ENCODE measurements at places on chromosomes 6 and 20.

GRCh38 chr6:45658400-45658799 lies 280.7 kb upstream of the SUPT3H start:
- DNase-seq: no peak

GRCh38 chr20:38534756-38535155 lies 46.2 kb upstream of the ADIG start:
- DNase-seq: no peak

GRCh38 chr6:150456466-150456865 lies 87.7 kb downstream of the IYD start:
- DNase-seq: no peak

DNA sequence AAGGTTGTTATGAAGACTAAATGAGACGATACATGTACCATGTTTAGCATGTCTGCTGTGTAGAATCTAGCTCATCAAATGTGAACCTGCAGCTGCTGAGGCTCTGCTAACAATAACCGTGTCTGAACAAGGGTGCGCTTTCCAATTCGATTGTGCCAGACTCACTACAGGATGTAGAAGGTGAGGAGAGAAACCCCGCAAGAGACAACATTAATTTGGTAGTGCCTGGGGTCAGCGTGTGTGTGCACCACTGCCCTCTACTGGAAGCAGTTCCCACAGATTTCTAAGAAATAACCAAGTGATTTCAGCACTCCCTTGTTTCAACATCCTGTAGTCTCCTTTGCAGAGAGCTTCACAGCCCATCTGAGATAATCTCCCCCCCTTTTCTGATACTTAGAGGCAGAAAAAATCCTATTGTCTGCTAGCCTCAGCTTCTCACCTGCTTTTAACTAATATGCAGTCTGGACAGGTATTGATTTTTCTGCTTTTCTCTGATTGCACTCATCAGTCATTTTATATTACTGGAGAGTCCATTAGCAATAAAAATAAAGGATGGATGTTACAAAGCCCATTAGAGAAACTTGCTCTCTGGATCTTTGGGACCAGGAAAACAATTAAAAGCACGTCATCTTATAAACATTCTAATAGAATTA lies 96.7 kb upstream of the BACH2 start:
- peak; percentile 52 for DNase-seq

DNA sequence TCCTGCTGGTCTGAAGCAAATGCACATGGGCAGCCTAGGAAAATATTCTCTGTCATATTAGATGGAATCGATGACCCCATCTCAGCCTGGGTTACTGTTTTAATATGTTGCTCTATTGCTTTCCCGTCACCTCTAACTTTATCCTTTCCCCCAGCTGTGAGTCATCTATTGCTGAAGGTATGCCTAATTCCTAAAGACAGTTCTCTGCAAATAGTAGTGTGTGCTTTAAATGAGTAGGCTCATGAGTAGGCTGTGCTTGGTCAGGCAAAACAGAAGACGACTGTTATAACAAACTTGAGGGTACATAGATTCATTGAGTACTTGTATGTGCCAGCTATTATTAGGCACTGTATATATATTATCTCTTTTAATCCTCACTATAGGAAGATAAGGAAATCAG lies 47.2 kb downstream of the CTNNBL1 start:
- DNase-seq: no peak

DNA sequence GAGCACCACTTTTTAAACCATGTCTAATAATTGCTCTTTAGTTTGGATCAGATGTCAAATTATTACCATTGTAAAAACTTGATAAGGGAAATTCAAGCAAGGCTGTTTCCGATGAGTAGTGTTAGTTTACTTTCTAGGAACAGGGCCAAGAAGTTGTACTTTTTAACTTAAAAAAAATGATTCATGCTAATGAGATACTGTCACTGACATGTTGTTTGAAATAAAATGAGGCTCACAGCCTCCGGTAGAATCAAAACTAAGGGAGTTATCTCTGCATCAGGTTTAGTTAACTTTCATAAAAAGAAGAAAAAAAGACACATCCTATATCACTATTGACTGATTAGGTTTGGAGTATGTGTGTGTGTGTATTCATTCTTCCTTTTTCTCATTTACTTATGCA lies 55.2 kb upstream of the SUPT3H start:
- no peak for DNase-seq

DNA sequence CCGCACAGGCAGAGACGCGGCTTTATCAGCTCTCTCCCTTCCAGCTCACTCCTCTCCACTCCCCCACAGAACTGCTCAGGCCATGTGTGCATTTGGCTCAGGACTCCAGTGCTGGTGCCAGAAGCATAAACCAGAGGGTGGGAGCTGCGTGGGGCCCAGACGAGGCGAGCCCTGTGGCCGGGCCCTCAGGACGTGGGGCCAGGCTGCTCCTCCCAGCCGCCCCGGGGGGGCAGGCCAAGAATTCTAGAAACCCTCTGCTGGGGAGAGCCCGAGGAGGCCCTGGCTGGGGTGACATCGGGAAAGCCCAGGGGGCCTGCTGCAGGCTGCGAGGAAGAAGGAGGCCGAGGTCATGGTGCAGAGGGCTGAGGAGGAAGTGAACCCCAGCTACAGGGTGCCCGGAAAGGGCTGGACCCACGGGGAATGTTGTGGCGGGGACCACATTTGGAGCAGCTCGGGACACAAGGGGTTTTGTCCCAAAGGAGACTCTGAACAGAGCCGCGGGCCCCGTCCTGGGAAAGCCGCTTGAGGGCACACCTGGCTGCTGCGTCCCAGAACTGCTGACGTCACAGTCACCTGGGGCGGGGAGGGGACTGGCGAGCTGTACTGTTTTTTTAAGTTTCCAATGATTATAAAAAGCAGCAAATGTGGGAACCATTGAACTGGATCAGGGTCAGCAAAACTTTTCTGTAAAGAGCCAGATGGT lies 107.1 kb downstream of the BANF2 start:
- no peak for DNase-seq

DNA sequence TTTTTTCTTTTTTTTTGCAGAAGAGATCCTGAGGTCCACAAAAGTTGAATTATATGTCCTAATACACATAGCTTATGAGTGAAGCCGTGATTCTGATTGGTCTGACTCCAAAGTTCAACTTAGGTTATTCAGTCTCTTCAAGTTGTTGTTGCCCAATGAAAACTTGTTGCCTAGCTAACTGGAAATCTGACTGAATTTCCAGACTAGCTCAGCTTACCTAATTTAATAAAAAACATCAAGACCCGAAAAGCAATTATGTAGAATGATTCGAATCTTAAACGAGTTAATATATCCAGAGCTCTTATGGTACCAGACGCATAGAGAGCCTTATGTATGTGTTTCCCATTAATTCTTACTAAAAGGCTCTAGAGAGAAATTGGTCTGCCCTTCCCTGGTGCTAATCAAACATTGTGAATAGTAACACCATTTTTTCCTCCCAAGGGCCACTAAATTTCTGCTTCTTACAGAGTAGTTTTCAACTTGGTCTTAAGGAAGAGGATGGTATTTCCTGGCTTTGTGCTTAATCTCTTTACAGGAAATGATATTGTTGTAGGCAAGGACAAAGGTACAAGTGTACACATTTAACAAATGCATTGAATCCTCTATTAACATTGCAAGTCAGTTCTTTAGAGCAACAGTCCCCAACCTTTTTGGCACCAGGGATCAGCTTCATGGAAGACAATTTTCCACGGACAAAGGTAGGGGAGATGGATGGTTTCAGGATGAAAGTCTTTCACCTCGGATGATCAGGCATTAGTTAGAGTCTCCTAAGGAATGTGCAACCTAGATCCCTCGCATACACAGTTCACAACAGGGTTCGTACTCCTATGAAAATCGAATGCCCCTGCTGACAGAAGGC lies 107.9 kb downstream of the TSHZ2 start:
- DNase-seq: no peak

GRCh38 chr20:41261260-41261659 lies 56.3 kb downstream of the ZHX3 start:
- DNase-seq: no peak

DNA sequence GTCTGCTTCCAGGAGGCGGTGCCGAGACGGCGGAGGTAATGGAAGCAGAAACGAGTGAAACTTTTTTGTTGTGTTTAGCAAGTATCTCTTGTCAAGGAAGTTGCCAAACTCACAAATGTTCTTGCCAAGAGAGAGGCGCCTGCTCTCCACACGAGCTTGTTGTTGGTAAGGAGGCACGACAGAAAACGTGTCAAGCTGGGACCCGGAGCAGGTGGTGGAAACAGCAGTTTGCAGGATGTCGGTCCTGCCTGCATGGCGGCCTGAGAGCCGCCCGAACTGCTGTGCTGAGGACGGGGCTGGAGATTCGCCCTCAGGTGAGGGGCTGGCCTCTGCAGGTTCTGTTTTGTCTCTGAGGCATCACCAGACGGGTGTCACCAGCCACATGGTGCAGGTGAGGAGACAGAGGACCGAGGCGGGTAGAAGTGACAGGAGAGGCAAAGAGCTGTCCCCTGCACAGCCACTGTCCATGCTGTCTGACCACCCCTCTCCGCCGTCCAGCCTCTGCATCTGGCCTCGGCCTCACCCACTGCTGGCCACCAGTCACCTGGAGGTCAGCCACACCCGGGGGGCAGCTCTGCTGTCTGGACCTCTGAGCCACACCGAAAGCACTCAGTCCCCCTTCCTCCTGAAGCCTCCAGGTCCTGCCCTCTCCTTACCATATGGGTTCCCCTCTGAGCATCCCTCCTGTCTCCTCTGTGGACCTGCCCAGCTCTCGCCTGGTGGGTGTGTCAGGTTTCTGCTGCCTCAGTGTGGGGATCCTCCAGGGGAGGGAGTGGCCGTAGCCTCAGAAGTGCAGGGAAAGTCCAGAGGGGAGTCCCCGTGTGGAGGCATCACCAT lies 261.5 kb downstream of the TAF4 start:
- DNase-seq: no peak

- DNase-seq: no peak
These were observed 270.8 kb downstream of the SMOC2 start for GRCh38 chr6:168711666-168712300.

- DNase-seq: no peak
These were observed 15.5 kb downstream of the TXNDC5 start for GRCh38 chr6:7895125-7895423.

DNA sequence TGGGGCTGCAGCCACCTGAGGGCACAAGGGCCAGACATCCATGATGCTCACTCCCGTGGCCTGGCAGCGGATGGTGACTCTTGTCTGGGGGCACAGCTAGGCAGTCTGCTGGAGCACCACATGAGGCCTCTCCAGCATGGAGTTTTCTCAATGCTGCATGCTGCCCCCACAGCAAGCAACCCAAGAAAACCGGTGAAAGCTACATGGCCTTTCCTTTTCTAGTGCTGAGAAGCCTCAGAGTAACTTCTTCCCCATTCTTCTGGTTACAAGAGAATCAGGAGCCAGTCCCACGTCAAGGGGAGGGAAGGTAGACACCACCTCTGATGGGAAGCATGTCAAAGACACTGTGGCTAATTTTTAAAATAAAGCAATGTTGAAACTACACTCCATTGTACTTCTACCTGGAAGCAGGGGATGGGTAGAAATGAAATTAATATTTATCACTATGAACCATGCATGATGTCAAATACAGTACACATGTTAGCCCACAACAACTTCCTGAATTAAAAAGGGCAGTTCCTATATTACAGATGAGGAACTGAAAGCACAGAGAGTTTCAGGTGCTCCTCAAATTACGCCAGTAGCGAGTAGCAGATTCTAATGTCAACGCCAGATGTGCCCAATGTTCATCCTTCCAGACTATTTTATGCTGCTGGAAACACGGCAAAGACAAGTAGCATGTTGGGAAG lies 101.5 kb downstream of the LAMP5 start:
- no peak for DNase-seq

DNA sequence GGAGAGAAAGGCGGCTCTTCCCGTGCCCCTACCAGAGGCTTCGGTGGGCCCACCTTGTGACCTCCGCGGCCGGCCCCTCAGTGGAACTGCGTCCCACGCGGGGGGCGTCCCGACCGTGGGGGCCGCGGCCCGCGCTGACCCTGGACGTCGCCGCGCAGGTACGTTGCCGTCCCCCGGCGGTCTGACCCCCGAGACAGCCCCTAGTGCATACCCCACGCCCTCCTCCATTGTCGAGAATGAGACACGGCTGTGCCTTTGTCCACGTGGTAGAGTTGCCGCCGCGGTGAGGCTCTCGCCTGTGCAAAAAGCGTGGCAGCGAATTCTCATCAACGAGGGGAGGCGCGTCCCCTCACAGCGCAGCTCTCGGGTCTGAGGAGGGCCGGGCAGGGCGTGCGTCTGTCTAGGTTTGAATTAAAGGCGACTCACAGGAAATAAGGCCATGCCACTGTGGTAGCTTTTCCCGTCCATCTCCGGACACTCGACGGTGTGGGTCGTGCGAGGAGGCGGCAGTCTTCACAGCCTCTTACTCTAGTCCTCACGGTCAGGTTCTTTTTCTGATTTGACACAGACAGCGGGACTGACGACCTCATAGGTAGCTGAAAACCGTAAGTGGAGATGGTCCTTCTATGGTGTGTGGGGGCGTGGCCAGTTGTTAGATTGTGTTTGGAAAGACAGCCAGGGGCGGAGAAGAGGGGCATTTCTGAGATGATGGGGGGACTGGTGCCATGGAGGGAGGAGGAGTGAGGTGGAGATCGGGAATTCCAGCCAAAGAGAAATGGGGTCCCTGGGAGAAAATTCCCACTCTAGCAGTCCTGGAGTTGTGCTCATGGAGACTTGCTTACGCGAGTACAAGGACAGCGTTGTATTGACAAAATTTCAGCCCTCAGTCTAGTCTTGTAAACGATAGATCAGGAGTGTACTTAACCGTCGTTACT lies 580 bp downstream of the NXT1 start:
- no peak for DNase-seq

- no peak for DNase-seq
These were observed 42.5 kb upstream of the RALY start for GRCh38 chr20:33951171-33951570.

DNA sequence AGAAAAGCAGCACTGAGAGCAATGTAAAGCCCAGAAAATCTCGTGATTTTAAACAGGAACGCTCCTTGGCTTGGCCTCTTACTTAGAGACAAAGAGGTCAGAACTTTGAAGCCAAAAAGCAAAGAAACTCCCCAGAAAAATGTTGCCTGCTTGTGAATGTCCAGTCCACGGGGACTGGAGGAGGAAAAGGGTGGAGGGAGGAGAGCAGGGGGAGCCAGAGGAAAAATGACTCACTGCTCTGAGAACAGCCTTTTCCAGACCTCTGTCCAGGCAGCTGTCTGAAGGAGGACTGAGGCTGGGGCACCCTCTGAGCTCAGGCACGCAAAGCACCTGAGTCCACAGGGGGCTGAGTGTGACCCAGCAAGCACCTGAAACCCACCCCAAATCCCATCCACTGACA lies 64.7 kb downstream of the TRAM2 start:
- DNase-seq: no peak

DNA sequence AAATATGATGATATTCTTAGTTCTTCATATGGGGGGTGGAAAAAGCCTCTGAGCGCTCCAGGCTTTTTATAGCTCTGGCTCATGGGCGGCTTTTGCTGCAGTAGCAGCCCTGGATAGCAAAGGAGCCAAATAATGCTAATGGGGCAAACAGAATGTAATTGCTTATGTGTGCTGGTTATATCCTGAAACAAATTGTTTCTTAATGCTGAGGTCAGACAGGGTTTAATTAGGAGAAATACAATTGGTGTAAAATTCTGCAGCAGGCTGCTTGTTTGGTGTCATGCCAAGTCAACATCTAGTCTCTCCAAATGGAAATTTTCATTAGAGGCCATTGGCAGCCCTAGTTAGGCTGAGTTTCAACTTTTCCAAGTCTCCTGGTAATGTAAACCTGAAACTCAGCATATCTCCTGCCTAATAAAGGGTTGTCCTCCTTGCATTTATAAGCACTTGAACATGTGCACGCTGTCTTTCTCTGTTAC lies 530.1 kb upstream of the NOX3 start:
- no peak for DNase-seq

- no peak for DNase-seq
These were observed 278.4 kb downstream of the CDH26 start for GRCh38 chr20:60236613-60237012.
